ENCODE measurements at places on chromosomes 4 and X. TPM values are rescaled to one million over a fixed set of nuclear protein-coding genes. Genes with fewer than 3 reads are reported as not detected.
A peak's percentile ranks its signal among the peaks of the same experiment; 100 is the strongest.

GRCh38 chr4:7629501-7630254 lies 194.9 kb upstream of the PSAPL1 start:
- H3K4me1 ChIP-seq: no peaks in the 10 kb centered on the region
- H3K36me3 ChIP-seq: no peaks in the 10 kb centered on the region
- H3K27ac ChIP-seq: no peak overlapping the region
- no peak for DNase-seq
- peaks cover 7% of the 10 kb centered on the region for H3K27me3 ChIP-seq
- H3K4me3 ChIP-seq: no peak overlapping the region

DNA sequence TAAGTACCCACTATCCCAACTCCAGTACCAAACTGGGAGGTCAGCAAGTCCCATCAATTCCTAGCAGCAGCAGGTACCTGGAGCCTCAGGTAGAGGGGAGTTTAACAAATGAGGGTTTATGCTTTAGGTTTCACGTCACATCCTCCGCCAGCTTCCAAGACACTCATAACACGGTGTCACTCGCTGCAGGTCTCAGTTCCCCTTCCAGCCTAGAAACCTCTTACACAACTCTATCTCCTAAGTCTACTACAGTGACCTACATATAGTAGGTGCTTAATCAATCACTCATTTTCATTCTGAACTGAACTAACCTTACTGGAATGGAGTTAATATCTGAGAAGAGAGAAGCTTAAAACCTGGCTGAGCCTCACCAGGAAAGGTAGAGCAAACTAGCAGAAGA lies 96.0 kb downstream of the EFHC2 start:
- peaks cover 4% of the 10 kb centered on the region for H3K36me3 ChIP-seq
- H3K27me3 ChIP-seq: no peaks in the 10 kb centered on the region
- peaks cover 33% of the 10 kb centered on the region for H3K4me1 ChIP-seq
- no peak overlapping the region for H3K27ac ChIP-seq
- H3K4me3 ChIP-seq: no peak overlapping the region

GRCh38 chr4:187204389-187204918 lies 480.8 kb upstream of the FAT1 start:
- H3K27ac ChIP-seq: no peak overlapping the region
- H3K4me3 ChIP-seq: no peak overlapping the region
- no peaks in the 10 kb centered on the region for H3K36me3 ChIP-seq
- DNase-seq: no peak

- peak; percentile 12 for DNase-seq
- H3K4me3 ChIP-seq: no peak overlapping the region
- H3K27me3 ChIP-seq: no peaks in the 10 kb centered on the region
- no peak overlapping the region for H3K27ac ChIP-seq
Observed at GRCh38 chrX:13898083-13898482, 81.2 kb upstream of the GPM6B start.

- no peaks in the 10 kb centered on the region for H3K4me1 ChIP-seq
- no peak for DNase-seq
- no peaks in the 10 kb centered on the region for H3K27me3 ChIP-seq
- H3K4me3 ChIP-seq: no peak overlapping the region
- H3K36me3 ChIP-seq: no peaks in the 10 kb centered on the region
Observed at GRCh38 chrX:98931216-98931615, 1478.9 kb downstream of the PCDH19 start.

DNA sequence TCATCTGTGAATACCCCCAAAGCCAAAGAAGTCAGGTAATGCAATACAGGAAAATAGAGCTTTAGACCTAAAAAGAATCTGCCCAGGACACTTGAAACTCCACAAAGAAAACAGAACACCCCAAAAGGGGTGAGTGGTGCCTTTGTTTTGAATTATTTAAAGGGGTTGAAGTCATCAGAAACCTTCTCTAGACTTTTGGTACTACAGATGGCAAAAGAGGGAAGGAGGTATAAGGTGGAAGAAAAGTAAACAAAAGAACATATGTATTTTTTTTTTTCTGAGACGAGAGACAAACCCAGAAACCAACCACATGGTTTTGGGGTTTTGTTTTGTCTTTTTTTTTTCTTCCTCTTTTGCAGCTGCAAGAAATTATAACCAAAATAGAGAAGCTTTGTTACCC lies 1477.8 kb downstream of the C4orf33 start:
- no peak overlapping the region for H3K27ac ChIP-seq
- no peaks in the 10 kb centered on the region for H3K4me1 ChIP-seq
- no peaks in the 10 kb centered on the region for H3K27me3 ChIP-seq
- no peaks in the 10 kb centered on the region for H3K36me3 ChIP-seq
- H3K4me3 ChIP-seq: no peak overlapping the region

GRCh38 chr4:83757121-83757621 lies 221.3 kb downstream of the GPAT3 start:
- H3K36me3 ChIP-seq: no peaks in the 10 kb centered on the region
- H3K4me3 ChIP-seq: no peak overlapping the region
- no peak for DNase-seq
- no peak overlapping the region for H3K27ac ChIP-seq
- peaks cover 2% of the 10 kb centered on the region for H3K27me3 ChIP-seq
- H3K4me1 ChIP-seq: no peaks in the 10 kb centered on the region

- no peaks in the 10 kb centered on the region for H3K27me3 ChIP-seq
- no peak for DNase-seq
- no peak overlapping the region for H3K4me3 ChIP-seq
- H3K4me1 ChIP-seq: peaks cover 20% of the 10 kb centered on the region
- H3K27ac ChIP-seq: no peak overlapping the region
Observed at GRCh38 chr4:98686043-98686707, 27.8 kb upstream of the TSPAN5 start.

DNA sequence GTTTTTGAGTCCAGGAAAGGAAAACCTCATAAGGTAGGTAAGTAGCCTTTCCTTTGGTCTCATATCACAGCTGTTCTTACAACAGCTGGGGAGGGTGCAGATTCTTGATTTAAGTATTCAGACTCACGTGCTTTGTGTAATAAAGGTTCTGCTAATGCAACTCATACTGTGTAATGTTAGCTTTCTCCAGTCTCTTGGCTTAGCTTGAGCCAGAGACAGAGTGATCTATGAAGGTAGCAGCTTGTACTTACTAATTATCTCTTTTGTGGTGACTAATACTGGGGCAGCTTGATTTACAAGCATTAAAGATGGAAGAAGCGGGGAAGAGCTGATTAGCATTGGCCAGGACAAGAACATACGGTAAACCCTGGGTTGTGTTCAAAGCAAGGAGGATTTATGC lies 80.3 kb downstream of the LNX1 start:
- no peak for DNase-seq
- no peaks in the 10 kb centered on the region for H3K4me1 ChIP-seq
- H3K27me3 ChIP-seq: peaks cover 7% of the 10 kb centered on the region
- H3K27ac ChIP-seq: no peak overlapping the region

GRCh38 chrX:13487731-13488505 lies 81.5 kb upstream of the EGFL6 start:
- no peak overlapping the region for H3K4me3 ChIP-seq
- peak overlapping the region; percentile 79 for H3K27ac ChIP-seq
- no peaks in the 10 kb centered on the region for H3K27me3 ChIP-seq

- no peak overlapping the region for H3K27ac ChIP-seq
- H3K4me3 ChIP-seq: no peak overlapping the region
- H3K4me1 ChIP-seq: no peaks in the 10 kb centered on the region
- H3K36me3 ChIP-seq: no peaks in the 10 kb centered on the region
- no peaks in the 10 kb centered on the region for H3K27me3 ChIP-seq
- no peak for DNase-seq
Observed at GRCh38 chr4:156547439-156547838, 424.2 kb downstream of the PDGFC start.

DNA sequence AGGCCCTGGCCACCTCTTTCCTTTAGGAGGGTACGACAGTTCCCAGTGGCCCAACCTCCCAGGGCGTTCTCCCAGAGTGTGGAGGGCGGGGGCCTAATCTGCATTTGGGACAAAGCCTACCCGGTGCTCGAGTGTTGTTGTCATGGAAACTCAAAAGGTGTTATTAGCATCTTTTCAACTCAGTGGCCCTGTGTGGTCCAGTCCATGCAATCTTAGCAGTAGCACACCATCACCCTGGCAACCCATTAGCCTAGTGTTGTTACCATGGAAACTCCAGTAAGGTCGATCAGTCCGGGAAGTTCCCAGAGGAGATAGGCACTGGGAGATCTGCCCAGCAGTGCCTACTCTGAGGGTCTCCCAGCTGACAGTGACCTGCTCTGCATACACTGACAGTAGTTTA lies 20.2 kb downstream of the APLN start:
- H3K4me3 ChIP-seq: no peak overlapping the region
- H3K36me3 ChIP-seq: no peaks in the 10 kb centered on the region
- H3K4me1 ChIP-seq: peaks cover 10% of the 10 kb centered on the region
- H3K27me3 ChIP-seq: no peaks in the 10 kb centered on the region
- no peak for DNase-seq

GRCh38 chrX:129606918-129607317 lies 47.8 kb downstream of the APLN start:
- no peak overlapping the region for H3K27ac ChIP-seq
- no peaks in the 10 kb centered on the region for H3K36me3 ChIP-seq
- peak; percentile 56 for DNase-seq

DNA sequence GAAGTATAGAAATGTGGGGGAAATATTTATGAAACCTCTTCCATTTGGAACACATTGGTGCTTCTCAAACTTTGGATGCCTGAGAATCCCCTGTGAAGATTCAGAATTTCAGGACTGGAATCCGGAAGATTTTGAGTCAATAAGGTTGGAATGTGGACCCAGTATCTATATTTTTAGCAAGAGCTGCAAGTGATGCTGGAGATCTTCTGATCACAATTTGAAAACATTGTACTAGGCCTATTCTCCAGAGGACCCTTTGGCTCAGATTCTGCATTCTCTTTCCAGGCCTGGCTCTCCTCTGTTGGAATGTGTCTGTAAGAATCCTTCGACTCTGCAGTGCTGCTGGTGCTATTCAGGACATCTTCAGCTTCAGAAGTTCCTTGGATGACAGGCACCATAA lies 2.4 kb upstream of the PKD2 start:
- H3K4me1 ChIP-seq: peaks cover 19% of the 10 kb centered on the region
- DNase-seq: no peak
- H3K27ac ChIP-seq: no peak overlapping the region
- H3K27me3 ChIP-seq: peaks cover 22% of the 10 kb centered on the region
- no peak overlapping the region for H3K4me3 ChIP-seq
- H3K36me3 ChIP-seq: no peaks in the 10 kb centered on the region

DNA sequence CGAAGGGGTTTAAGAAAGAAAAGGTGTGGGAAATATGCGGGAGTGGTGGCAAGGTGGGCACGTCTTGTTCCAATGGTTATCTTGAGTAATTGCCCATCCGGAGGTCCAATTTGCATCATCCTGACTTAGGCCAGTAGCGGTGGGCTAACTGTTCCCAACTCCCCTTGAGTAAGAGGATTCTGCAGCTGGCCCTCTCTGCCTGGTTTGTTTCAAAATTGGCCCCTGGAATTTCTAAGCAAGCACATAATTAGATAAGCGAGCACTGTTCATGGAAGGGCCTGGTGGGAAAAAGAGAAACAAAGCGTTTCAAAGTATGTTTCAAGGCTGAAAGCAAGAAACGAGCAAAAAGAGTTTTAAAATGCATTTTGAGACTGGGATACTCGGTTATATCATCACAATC lies 198.2 kb downstream of the CEP135 start:
- H3K4me1 ChIP-seq: no peaks in the 10 kb centered on the region
- no peak for DNase-seq
- H3K27ac ChIP-seq: no peak overlapping the region
- peaks cover 11% of the 10 kb centered on the region for H3K27me3 ChIP-seq
- H3K36me3 ChIP-seq: no peaks in the 10 kb centered on the region

GRCh38 chrX:150635952-150636351 lies 57.2 kb upstream of the MTMR1 start:
- no peak for DNase-seq
- no peak overlapping the region for H3K4me3 ChIP-seq
- H3K4me1 ChIP-seq: peaks cover 6% of the 10 kb centered on the region
- H3K36me3 ChIP-seq: peaks cover 39% of the 10 kb centered on the region

Gene CCNI
- total RNA-seq: 210 TPM

Gene TRIM75
- not detected for total RNA-seq

Gene SATL1
- not detected for total RNA-seq

Gene ADH7
- total RNA-seq: not detected

Gene COL4A5
- not detected for total RNA-seq

Gene FHDC1
- total RNA-seq: 0.10 TPM

Gene DCLK2
- total RNA-seq: not detected

Gene ODAPH
- not detected for total RNA-seq
